ENCODE measurements at places on chromosomes 11 and 22.

- peak; percentile 56 for DNase-seq
Measured at GRCh38 chr11:117823294-117823945, 1.1 kb downstream of the FXYD2 start.

GRCh38 chr11:81569999-81570398 is 1163.7 kb downstream of the FAM181B start:
- DNase-seq = no peak

DNA sequence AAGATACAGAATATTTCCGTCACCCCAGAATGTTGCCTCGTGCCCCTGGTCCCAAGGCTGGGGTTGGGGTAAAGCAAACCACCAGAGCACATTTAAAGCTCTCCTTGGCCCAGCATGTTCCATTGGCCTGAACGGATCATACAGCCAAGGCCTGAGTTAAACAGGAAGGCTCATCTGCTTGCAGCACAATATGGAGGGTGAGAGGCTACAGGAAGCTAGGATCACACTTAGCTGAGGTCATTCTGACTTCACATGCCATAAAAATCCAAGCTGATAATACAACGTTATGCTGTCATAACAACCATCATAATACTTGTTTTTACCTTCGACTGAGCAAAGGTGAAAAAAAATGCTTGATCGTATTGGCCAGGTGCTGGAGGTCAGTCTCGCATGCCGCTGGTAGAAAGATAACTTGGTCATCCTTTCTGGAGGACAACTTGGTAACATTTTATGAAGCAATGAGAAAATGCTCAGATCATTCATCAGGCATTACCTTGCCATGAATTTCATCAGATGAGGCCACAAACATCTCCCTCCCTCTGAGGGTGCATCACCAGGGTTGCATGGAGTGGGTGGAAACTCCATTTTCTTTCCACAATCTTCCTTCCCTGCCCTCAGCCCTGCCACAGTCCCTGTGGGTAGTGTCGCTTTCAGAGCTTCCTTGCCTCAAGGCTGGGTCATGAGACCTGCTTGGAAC is 31.9 kb upstream of the RTL6 start:
- DNase-seq = no peak

GRCh38 chr22:26322179-26322905 is 106.7 kb upstream of the ASPHD2 start:
- no peak for DNase-seq

DNA sequence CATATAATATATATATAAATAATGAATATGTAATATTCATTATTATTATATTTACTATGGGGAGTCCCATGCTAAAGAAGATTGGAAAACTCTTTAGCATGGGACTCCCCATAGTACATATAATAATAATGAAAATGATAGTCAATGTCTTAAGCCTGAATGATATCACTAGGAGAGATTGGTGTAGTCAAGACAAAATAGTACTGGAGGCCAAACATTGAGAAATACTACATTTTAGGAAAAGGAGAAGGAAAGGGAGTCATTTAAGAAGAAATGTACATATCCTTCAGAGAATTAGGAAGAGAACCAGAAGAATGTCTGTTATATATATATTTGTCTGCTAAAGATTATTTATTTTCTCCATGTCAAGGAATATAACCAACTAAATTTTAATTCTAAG is 5.0 kb upstream of the VWA5A start:
- no peak for DNase-seq

- no peak for DNase-seq
Measured at GRCh38 chr11:47161134-47161854, 15.4 kb downstream of the ARFGAP2 start.

GRCh38 chr11:73481626-73482025 is 105.4 kb downstream of the RELT start:
- DNase-seq = peak; percentile 34

- peak; percentile 22 for DNase-seq
Measured at GRCh38 chr11:119065369-119065768, 2.2 kb upstream of the VPS11 start.

DNA sequence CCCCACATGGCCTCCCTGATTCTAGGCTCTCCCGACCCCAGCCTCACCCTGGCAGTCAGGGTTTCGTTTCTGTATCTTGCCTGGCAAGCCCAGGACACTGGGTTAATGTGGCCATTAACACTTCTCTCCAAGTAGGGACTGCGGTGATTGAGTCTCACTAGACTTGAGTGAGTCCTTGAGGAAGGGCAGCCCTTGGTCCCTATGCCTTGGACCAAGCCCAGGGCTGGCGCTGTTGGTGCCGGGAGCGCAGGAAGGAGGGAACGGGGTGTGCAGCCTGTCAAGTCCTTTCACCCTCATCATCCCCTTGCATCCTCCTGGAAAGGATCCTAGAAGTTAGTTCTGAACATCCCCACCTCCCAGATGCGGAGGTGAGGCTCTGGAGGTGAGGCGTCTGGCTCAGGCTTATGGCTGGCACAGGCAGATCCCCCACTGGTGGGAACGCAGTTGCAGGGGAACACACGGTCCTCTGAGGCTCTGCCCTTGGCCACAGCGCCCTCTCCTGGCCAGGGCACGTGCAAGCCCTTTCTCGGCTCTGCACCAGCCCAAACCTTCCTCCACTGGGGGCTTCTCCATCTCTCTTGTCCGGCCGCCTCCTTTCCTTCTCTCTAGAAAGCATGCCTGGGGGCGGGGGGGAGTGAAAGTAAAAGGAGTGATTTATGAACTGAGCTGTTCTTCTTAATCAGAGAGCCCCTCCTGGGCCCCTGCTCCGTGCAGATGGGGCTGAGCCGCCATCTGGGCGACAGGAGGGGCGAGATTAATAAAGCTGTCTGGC is 56.7 kb downstream of the TP53I11 start:
- DNase-seq = no peak

DNA sequence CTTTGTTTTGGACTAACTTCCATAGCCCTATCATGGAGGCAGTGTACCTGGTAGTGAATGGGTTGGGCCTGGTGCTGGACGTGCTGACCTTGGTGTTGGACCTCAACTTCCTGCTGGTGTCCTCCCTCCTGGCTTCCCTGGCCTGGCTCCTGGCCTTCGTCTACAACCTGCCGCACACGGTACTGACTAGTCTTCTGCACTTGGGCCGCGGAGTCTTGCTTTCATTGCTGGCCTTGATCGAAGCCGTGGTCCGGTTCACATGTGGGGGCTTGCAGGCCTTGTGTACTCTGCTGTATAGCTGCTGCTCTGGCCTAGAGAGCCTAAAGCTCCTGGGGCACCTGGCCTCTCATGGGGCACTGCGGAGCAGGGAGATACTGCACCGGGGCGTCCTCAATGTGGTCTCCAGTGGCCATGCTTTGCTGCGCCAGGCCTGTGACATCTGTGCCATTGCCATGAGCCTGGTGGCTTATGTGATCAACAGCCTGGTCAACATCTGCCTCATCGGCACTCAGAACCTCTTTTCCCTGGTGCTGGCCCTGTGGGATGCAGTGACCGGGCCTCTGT is 846 bp downstream of the RNF26 start:
- no peak for DNase-seq

DNA sequence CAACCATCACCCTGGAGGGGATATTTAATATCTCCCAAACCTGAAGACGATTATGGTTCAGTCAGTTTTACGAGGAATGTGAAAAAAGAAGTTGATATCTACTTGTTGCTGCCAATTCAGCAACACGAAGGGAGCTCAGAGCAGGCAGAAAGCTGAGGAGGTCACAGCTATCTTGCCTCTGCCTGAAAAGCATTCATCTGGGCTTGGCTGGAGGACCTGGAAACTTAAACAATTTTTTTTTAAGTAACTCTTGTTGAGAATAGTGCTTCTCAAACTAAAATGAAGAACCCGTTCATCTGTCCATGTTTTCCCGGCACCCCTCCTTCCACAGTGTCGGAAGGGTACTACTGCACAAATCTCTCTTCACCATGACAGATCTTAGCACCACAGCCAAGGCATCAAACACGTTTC is 98.9 kb downstream of the MICAL3 start:
- no peak for DNase-seq

GRCh38 chr22:46770151-46770641 is 7.7 kb downstream of the TBC1D22A start:
- DNase-seq = no peak

DNA sequence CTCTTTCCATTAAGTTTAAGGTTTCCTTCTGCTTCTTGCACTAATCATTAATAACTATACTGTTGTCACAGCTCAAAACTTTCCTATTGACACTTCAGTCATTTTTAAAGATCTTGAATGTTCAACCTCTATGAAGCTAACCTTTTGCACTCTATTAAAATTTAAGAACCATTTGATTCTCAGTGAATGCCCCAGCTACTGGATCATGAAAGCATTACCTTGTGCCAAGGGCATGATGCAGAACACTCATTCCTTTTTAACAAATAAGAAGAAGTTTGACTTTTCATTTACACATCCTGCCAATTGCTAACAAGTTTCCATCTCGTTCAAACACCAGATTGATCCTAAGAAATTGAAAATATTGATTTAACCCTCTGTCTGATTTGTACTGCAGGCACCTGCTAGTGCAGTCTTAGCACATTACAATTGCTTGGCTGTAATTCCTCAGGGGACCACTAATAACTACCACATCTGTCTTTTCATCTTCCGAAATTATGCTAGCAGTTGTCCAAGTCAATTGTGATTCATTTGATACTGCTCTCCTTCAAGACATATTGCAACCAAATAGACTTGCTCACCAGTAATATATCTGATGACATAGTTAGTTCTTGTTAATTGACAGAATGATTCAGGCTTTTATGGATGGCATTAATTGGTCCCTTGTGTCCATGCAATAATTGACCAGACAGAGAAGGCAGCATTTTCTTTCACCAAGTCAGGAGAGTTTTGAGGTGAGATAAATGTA is 158.4 kb downstream of the TEAD1 start:
- peak; percentile 41 for DNase-seq

GRCh38 chr11:115659061-115659963 is 155.1 kb upstream of the CADM1 start:
- peak; percentile 40 for DNase-seq

DNA sequence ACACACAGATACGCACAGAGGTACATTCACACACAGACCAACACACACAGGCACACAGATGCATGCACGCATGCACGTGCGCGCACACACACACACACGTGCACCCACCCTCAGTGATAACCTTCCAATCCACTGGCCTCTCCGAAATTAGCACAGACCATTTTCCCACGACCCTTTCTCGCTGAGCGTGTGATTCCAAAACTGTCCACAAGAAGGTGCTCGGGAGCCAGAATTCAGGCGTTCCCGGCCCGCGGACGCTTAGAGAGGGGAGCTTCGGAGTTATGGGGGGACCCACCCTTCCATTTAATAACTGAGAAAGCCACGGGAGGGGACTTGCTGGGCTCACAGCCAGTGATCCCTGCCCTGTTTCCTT is 33.8 kb upstream of the SLC35C1 start:
- peak; percentile 64 for DNase-seq

DNA sequence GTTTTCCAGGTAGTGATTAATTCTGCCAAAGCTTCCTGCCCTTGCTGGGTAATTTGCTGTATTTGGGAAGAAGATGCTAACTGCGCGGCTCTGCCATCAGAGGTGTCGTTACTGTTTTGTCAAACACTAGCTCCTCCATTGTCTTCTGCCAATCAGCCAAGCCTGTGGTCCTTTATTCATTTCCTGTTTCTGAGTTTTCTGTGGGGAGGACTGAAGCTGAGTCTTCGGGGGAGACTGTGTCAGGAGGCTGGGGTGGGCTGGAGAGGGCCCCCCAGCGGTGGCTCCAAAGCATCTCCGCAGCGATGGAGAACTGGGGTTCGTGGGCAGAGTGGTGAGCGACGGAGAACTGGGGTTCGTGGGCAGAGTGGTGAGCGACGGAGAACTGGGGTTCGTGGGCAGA is 322.9 kb upstream of the B3GAT1 start:
- no peak for DNase-seq

GRCh38 chr11:64410404-64410734 is 51.4 kb downstream of the RPS6KA4 start:
- DNase-seq = no peak

DNA sequence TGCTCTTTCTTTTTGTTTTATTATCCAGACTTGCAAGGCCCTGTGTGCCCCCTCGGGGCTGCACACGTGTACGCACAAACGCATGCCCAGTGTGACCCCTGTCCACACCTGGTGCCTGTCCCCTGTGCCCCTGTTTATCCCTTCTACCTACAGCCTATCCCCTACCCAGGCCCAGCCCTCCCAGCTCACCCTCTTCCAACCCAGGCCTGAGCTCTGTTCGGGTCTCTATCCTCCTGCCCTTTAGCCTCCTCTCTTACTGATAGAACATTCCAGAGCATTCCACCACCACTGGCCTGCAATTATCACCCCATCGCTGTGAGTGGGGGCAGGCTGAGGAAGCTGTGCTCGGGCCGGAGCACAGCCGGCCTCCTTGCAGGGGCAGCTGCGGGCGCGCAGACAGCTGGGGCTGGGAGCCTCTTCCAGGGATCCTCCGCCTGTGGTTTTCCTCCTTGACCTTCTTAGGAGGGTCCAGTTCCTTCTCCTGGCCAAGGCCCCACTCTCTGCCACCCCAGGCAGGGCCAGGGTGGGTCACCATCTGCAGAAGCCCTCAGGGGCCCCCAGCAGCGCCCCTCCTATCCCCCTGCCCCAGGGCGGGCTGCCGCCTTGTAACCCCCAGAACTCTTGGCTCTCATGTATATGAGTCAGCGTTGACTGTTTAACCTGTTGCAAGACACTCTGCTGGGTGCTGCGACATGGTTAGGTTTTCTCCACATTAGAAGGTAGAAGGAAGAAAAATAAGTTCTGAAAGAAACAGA is 41.8 kb upstream of the KCNQ1OT1 start:
- no peak for DNase-seq

GRCh38 chr22:28068826-28069225 is 149.8 kb upstream of the PITPNB start:
- DNase-seq = no peak

- DNase-seq = no peak
Measured at GRCh38 chr11:37748641-37749040, 1150.6 kb upstream of the RAG2 start.

- peak; percentile 87 for DNase-seq
Measured at GRCh38 chr11:124875943-124876817, 10.9 kb downstream of the ROBO3 start.

- no peak for DNase-seq
Measured at GRCh38 chr11:70888061-70888460, 364.3 kb downstream of the SHANK2 start.

GRCh38 chr22:49783926-49784629 is 43.6 kb downstream of the BRD1 start:
- no peak for DNase-seq
